Fibroblast of skin of abdomen (primary cell): ENCODE measurements at places on chromosomes 11 and 22.
A peak's percentile ranks its signal among the peaks of the same experiment; 100 is the strongest.

DNA sequence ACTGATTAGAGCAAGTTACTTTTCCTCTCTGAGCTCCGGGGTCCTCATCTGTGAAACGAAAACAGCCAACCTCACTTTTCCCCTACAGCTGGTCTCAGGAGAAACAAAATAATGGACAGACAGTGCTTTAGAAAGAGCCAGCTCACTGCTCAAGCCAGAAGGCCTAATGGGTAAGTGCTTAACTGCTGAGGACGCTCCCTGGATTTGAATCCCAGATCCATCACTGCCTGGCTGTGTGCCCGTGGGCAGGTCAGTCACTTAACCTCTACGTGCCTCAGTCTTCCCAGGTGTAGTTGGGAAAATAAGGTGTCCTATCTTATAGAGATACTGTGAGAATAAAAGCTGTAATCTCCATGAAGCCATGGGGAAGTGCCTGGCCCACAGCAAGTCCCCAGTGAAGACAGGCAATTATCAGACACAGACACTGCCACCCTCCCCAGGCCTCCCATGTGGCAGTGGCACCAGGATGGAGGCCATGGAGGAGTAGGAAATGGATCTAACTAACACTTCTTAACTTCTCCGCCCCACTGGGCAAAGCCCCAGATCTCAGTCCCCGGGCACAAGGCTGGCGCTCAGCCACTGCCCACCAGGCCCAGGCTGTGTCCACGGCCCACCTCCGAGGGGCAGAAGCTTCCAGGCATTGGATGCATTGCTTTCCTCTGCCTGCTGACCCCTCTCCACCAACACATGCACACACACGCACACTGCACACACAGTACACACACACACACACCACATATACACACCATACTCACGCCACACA, 9.2 kb downstream of the TP53I11 start:
- DNase-seq: no peak

DNA sequence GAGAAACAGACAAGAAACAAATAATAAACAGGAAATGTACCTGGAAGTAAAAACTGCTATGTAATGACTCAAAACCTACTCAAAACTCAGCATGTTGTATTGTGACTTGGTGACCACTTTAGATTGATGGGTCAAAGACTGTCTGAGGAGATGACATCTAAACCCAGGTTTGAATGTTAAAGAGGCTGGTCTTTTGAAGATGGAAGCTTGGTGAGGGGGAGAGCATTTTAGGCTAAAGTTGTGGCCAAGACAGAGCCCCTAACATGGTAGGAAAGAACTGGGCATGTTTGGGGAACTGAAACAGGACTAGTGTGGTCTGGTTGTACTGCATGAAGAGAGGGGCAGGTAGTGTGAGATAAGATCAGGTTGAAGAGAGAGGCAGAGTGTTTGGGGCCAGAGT, 85.3 kb upstream of the MYO18B start:
- DNase-seq: no peak

GRCh38 chr11:120577041-120577440, 65.5 kb downstream of the GRIK4 start:
- no peak for DNase-seq

- DNase-seq: peak; percentile 28
Measured at GRCh38 chr11:1876361-1877063, 15.2 kb downstream of the PRR33 start.

DNA sequence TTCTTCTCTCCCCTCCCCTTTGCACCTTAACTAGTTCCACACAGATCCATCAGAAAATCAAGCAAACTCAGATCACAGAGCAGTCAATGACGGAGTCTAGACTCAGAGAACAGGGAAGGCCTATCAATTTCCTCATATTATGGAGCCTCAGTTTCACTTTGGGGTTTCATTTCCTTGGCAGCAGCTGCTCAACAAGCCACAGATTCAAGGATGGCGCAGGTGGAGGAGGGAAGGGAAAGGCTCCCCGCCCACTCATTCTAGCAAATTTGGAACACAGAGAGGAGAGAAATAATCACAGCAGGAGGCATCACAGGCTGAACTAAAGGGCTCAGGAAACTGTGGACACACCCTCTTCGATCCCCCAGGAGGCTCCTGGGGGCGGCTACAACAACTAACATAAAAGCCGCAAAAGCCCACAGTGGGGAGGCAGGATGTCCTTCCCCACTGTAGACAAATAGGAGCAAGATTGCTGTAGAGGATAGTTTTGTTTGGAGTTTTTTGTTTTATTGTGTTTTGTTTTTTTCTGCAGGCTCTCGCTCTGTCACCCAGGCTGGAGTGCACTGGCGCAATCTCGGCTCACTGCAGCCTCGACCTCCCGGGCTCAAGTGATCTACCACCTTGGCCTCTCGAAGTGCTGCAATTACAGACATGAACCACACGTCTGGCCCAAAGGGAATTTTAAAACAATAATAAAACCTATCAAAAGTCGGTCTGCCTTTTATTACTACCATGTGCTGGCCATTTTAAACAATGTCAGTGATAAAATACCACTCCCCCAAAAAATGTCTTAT, 3.4 kb downstream of the PLAAT3 start:
- no peak for DNase-seq

GRCh38 chr22:27517361-27518155, 284.0 kb downstream of the MN1 start:
- no peak for DNase-seq

DNA sequence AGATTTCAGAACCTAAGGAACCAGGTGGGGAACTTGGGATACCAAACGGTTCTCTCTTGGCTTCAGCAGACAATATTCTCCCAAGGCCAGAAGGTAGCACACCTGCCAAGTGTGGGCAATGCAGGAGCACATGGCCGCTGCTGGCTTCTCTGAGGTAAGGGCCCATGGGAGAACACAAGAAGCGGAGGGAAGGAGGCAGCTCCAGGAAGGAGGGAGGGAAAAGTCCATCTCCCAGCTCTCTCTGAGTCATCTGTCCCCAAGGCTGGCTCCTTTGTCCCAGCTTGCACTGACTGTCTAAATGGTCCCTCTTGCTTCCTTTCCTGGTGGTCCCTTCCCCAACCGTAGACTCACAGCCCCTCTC, 557.9 kb upstream of the CADM1 start:
- no peak for DNase-seq

DNA sequence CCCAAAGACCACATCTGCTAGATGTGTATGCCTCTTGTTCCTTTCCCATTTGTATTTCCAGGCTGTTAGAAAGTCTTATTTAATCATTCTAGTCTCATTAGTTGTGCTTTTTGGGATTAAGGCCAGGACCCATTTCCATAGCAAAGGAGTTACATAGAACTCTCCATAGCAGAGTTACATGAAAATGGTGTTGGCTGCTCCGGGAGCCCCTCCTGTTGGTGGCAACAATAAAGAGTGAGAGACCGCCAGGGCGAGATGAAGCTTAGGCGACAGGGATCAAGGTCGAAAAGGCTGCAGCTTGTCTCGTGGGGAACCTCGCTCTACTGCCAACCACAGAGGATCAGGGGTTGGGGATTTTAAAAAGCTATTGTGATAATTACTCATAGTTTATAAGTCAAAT, 58.3 kb downstream of the GRIK4 start:
- DNase-seq: no peak

GRCh38 chr11:64919627-64920026, 2.6 kb upstream of the ATG2A start:
- DNase-seq: no peak

- no peak for DNase-seq
Measured at GRCh38 chr11:1422981-1423380, 33.2 kb downstream of the BRSK2 start.

DNA sequence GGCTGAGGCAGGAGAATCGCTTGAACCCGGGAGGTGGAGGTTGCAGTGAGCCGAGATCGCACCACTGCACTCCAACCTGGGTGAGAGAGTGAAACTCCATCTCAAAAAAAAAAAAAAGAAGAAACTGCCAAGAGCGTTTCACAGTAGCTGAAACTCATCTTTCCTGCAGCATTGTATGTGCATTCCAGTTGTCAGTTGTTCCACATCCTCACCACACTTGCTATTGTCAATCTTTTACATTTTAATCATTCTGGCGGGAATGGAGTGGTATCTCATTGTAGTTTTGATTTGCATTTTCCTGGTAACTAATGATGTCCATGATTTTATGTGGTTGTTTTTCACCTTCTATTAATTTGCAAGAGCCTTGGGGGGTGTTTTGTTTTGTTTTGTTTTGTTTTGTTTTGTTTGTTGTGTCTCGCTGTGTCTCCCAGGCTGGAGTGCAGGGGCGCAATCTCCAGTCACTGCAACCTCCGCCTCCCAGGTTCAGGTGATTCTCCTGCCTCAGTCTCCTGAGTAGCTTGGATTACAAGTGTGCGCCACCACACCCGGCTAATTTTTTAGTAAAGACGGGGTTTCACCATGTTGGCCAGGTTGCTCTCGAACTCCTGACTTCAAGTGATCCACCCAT, 8.1 kb upstream of the GNB1L start:
- DNase-seq: no peak

- peak; percentile 64 for DNase-seq
Measured at GRCh38 chr22:42743501-42743991, 22.9 kb upstream of the A4GALT start.

DNA sequence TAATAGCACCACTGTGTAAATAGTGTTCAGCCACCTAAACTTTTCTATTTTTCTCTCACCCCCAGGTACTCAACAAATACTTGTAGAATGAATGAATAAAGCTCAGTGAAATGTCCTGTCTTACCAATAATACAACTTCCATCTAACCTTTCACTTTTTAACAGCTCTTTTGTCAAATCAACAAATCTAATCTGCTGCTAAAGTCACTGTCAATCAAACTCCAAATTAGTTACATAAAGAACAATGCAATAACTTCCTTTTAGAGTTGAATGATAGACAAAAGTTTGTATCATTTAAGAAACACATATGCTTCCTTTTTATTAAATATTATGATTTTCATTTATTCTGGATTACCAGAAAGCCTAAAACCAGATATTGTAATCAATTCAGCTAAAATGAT, 34.7 kb upstream of the C11orf58 start:
- no peak for DNase-seq

- no peak for DNase-seq
Measured at GRCh38 chr22:49078076-49078710, 749.5 kb downstream of the BRD1 start.

GRCh38 chr11:105713696-105714095, 103.8 kb downstream of the GRIA4 start:
- no peak for DNase-seq

DNA sequence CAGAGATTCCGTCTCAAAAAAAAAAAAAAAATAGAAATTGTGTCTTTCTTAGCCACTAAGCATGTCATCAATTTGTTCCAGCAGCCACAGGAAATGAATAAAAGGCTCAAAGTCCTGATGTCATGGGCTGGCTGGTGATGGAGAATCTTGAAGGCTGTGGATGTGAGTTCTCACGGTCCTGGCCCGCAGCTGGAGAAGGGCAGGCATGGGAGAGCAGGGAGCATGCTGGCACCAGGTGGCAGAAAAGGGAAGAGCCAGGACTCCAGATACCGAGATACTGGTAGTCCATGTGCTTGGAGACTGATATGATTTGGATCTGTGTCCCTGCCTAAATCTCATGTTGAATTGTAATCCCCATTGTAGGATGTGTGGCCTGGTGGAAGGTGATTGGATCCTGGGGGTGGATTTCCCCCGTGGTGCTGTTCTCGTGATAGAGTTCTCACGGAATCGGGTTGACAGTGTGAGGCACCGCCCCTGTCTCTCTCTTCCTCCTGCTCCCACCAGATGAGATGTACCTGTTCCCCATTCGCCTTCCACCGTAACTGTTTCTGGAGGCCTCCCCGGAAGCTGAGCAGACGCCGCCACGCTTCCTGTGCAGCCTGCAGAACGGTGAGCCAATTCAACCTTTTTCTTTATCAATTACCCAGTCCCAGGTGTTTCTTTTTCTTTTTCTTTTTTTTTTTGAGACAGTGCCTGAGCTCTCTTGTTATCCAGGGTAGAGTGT, 18.1 kb downstream of the MRGPRD start:
- no peak for DNase-seq

DNA sequence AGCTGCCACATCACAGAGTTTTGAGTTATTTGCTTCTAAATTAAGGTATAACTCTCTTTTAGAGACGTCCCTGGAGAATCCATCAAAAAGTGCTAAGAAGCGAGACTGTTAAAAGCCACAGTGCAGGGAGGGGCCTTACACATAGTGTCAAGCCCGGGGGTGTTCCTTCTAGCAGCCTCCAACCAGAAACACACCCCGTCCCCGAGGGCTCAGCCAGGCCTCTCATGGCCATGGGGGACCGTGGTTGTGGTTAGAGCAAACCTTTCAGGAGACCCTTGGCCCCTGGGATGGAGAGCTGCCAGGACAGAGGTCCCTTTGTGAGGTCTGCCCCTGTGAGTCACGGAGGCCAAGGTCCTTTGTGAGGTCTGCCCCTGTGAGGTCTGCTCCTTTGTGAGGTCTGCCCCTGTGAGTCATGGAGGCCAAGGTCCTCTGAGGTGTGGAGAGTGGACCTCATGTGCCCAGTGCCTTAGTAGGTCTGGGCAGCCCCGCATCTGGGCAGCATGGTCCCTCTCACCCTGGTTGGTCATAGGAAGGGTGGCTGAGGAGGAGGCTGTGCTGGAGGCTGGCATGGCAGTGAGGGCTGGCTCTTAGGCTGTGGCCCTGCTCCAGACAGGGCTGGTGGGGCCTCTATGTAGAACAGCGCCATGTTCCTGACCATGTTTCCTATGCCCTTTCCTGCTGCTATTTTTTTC, 5.4 kb downstream of the GNAZ start:
- DNase-seq: no peak

DNA sequence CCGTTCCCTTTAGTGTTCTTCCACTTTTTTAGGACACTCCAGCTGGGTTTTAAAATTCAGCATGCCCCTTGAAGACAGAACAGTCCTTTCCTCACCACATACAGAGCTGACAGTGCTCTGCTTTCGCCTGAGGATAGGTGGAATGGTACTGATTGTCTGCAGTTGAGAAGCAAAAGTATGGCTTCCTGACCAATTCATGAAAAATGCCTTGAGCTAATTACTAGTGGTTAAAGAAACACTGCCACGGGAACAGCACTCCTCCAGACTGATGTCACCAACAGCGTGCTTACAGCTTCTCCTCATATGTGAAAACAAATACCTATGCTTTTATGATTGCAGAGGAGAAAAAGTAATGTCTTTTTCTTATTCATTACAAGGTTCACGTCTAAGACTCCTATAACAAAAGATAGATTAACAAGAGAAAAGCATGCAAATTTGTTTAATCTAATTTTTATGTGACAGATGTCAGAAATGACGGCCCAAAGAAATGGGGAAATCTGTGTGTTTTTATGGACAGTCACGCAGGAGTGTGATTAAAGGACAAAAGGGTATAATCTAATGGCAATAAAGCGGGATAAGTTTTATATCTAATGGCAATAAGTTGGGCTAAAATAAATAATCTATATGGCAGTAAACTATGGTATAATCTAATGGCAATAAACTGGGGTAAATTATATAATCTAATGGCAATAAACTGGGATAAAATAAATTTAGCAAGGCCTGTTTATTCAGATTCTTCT, 123.4 kb upstream of the ARHGAP42 start:
- peak; percentile 68 for DNase-seq

GRCh38 chr22:29795663-29796062, 28.5 kb downstream of the UQCR10 start:
- DNase-seq: no peak
